ENCODE measurements at places on chromosomes 1 and 21.

GRCh38 chr1:54813485-54814125 is 12.5 kb upstream of the TTC22 start:
- DNase-seq: peak; percentile 10

- no peak for DNase-seq
Observed at GRCh38 chr1:61253059-61253735, 170.8 kb downstream of the NFIA start.

- no peak for DNase-seq
Observed at GRCh38 chr1:33656467-33657005, 184.1 kb downstream of the ZSCAN20 start.

GRCh38 chr1:19909392-19909791 is 14.0 kb downstream of the PLA2G2E start:
- DNase-seq: no peak

DNA sequence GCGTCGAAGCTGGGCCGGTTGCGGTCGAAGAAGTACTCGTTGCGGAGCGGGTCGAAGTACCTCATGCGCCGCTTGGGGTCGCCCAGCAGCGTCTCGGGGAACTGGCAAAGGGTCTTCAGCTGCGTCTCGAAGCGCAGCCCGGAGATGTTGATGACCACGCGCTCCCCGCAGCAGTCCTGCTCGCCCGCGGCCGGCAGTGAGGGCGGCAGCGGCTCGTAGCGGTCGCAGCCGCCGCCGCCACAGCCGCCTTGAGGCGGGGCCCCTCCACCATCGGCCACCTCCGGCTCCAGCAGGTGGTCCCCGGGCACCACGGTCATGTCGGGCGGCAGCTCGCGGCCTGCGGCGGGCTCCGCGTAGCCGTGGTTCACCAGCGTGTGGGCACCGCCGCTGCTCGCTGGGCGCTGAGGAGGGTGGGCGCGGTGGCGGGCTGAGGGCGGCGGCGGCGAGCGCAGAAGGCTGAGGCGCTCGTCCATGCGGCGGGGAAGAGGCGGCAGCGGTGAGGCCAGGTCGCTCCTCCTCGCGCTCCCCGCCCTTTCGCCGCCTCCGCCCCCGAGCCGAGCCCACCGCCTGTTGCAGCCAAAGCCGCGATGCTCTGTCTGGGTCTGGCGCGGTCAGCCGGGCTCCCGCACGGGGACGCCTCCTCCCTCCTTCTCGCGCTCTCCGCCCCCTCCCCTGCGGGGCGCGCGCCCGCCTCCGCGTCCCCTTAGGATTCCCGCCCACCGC is at the start of gene KCNA3:
Gene KCNA3, minus strand, starts transcription at position 604 of the 723 bp plus-strand sequence. Its CDS starts 131 bp downstream, at position 473.
- peak; percentile 72 for DNase-seq

Measured in activated T-cell treated with anti-CD3 and anti-CD28 coated beads, Interleukin-2, amount 50 U/mL, for 48 hours (primary cell).